Ecto neural progenitor cell (in vitro differentiated cells): ENCODE measurements at places on chromosomes 7 and 10.

GRCh38 chr10:18880530-18880929, 168.1 kb upstream of the MALRD1 start:
- no peak for DNase-seq

- no peak for DNase-seq
Observed at GRCh38 chr10:128461991-128462390, 335.8 kb upstream of the MKI67 start.

DNA sequence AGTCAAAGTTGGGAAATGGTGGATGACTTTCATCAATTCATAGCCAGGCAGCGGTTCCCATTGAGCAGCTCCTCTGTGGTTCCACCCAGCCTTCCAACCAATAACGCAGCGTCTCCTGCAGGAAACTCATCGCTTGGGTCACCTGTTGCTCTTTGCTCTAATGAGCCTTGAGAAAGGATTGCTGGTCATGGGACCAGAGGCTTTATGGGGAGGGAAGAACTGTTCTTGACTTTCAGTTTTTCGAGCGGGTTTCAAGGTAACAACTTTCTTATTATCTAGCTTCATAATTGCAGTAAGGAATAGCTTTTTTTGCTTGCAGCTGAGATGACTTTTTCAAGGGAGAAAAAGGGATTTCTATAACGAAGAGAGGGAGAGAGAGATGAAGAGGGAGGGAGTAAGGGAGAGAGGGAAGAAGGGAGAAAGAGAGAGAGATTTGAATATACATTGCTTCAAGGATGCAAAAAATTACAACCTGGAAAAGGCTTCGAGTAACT, 405 bp upstream of the ENTPD1 start:
- DNase-seq: no peak

DNA sequence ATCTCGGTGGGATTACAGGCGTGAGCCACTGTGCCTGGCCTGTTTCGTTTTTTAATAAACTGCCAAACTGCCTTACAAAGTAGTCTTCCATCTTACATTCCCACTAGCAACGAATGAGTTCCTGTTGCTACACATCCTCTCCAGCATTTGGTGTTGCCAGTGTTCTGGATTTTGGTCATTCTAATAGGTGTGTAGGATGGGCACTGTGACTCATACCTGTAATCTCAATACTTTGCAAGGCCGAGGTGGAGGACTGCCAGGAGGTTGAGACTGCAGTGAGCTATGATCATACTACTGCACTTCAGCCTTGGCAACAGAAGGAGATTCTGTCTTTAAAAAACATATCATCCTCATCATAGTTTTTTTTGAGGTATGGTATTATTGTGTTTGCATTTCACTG, 21.4 kb upstream of the RSBN1L start:
- no peak for DNase-seq

DNA sequence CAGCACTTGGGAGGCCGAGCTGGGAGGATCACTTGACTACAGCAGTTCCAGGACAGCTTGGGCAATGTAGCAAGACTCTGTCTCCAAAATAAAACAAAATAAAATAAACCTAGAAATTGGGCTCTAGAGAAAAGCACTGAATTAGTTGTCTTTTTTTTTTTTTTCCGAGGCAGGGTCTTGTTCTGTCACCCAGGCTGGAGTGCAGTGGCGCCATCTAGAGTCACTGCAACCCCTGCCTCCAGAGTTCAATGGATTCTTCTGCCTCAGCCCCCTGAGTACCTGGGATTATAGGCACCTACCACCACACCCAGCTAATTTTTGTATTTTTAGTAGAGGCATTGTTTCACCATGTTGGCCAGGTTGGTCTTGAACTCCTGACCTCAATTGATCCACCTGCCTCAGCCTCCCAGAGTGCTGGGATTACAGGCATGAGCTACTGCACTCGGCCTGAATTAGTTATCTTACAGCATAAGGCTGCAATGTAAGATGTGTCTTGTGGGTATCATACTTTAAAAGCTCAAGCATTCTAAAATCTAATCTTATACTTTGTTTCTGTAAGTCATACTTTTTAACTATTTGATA, 12.8 kb downstream of the MEIG1 start:
- DNase-seq: no peak

GRCh38 chr10:101050208-101051069, 11.3 kb upstream of the KAZALD1 start:
- DNase-seq: peak; percentile 92

DNA sequence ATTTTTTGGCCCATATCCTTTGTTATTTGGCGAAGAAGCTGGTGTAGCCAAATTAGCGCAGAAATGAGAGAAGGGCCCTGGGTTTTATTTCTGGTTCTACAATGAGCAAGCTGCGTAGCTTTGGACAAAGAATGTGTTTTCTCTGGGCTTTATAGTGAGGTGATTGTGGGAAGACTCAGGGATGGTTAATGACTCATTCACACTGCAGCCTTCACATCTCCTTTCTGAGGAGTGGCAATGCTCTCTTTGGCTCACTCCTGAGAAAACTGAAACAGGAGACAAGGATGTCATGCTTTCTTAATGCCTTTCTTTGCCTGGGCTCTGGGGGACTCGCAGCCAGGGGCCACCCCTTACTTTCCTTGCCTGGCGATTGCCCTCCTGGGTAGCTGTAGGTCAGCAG, 271.0 kb upstream of the PODXL start:
- DNase-seq: no peak

GRCh38 chr10:69936091-69936490, 116.6 kb upstream of the MACROH2A2 start:
- DNase-seq: no peak

GRCh38 chr10:103554488-103555324, 61.2 kb downstream of the NEURL1 start:
- DNase-seq: peak; percentile 81

DNA sequence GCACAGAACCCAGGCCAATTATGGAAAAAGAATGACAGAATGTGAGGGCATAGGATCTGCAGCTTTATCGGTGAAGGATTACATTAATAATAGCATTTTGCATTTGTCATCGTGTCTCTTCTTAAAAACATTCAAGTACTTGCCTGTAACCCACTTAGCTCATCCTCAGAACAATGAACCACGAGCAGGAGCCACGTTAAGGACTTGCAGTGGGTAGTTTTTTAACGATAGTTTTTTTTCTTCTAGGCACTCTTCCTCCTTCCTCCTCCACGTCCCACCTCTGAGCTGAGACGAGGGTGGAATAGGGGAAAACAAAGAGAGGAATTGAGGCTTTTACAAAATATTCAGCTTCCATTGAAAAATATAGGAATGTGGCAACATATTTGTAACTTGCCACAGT, 27.1 kb downstream of the CDHR3 start:
- DNase-seq: no peak

DNA sequence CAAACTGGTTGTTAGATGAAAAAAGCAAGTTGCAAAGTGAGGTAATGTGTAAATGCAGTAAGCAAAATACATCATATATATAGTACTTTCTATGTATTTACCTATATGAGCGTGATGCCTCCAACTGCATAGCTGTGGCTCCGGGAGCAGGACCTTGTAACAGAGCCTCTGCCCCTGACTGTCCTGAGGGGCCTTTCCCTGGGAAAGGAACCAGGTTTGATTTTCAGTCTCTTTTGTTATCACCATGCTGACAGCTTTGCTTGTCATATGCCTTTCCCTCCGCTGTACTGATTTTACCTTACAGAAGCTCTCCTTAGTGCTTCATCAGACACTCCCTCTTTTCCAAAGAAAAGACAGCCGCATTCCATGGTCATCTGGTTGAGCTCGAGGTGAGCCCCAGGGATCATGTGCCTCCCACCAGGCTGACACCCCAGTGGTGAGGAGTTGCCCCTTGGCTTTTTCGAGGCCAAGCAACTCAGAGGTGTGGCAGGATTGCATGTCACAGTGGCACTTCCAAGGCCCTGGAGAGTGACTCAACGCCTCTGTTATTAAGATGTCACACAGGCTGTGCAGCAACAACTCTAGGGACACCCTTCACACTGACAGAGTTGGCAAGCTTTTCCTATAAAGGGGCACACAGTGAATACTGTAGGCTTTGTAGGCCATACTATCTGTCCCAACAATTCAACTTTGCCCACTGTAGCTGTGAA, 78.9 kb downstream of the ALOX5 start:
- DNase-seq: no peak

GRCh38 chr10:110794808-110795207, 76.9 kb upstream of the PDCD4 start:
- no peak for DNase-seq

DNA sequence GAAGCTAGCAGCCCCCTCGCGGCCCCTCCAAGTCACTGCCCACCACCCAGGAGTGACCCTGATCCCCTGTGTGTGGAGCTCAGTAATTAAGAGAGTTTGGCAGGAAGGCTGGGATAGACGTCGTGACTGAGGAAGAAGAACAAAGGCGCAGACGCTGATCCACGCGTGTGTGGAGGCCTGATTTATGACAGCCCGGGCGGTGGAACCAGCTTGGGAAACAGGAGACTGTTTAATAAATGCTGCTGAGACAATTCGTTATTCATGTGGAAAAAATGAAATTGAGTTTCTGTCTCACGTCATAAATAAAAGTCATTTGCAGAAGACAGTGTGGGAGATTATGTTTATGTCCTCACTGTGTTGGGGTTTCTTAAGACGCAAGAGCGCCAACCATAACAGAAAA, 130.8 kb downstream of the ELFN1 start:
- DNase-seq: peak; percentile 18

DNA sequence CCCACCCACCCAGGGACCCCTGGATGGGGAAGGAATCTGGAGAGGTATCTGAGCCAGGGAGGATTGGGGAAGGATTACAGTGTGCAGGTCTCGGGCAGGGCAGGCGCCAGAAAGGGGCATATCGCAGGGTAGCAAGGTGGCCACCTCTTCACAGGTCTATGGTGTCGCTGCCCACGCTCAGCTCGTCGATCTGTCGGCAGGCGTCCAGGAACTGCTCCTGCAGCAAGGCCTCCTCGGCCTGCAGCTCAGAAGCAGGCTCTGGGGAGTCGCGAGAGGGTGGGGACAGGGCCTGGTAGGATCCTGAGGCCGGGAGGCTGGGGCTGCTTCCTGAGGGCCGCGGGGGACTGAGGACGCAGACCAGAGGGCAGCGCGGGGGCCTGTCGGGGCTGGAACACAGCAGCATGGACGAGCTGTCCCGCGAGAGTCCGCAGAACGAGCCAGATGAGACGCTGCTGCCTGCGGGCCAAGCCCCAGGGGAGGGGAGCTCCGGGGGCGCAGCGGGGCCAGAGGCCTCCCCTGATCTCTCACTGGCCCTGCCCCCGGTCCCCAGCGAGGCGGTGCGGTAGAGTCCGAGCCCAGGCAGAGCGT, 7.1 kb upstream of the RBM28 start:
- DNase-seq: no peak

DNA sequence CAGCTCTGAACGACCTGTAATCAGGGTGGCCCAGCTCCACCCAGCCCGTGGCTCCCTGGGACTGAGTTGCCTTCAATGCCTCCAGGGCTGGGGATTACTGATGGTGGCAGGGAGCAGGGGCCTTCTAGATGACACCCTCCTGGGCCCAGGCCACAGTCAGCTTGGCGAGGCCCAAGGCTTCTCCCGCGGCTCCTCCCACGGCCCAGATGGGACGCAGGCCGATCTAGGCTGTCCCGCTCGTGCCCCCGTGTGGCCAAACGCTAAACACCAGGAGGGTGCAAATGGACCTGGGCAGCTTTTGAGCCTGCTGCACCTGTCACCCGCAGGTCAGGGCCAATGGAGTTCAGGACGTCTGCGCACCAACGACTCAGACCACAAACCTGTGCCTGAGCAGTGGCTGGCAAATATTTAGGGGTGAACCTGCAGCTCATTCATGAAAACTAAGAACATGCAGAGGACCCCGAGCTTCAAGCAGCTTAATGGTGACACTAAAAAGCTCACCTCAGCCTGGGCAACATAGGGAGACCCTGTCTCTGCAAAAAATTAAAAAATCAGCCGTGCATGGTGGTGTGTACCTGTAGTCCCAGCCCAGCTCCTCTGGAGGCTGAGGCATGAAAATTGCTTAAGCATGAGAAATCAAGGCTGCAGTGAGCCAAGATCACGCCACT, 43.2 kb downstream of the ASB13 start:
- peak; percentile 89 for DNase-seq

- DNase-seq: no peak
Observed at GRCh38 chr7:116329686-116330503, 119.6 kb downstream of the TES start.

DNA sequence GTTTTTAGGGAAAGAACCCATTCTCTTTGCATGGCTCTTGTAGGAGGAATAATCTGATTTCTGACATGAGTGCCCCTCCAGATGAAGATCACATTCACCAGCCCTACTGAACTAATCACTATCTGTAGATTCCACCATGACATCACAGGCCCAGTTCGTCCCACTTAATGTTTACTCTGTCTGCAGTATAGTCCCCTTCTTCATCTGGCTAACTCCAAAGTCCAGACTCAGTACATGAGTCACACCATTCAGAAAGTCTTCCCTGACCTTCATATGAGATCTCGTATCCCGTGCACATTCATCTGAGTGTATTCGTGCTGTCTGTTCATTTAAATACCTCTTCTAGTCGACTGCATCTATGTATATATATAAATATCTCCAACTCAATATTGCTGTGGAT, 366.5 kb upstream of the AKR1E2 start:
- DNase-seq: no peak

DNA sequence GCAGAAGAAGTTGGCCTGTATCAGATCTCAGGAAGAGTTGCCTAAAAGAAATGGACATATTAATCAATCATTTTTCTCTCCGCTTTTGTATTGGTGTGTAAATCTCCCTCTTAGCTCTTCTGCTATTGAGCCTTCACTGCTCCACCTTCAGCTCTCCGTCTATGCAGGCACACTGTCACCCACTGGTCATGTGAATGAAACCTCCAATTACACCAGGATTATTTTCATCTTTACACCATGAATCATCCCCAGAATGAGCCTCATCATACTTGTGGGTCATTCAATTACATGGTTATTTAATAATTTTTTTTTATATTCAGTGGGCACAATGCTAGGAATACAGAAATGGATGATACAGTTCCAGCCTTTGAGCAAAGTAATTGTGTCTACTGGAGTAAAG, 92.6 kb downstream of the LRRC4 start:
- DNase-seq: no peak

DNA sequence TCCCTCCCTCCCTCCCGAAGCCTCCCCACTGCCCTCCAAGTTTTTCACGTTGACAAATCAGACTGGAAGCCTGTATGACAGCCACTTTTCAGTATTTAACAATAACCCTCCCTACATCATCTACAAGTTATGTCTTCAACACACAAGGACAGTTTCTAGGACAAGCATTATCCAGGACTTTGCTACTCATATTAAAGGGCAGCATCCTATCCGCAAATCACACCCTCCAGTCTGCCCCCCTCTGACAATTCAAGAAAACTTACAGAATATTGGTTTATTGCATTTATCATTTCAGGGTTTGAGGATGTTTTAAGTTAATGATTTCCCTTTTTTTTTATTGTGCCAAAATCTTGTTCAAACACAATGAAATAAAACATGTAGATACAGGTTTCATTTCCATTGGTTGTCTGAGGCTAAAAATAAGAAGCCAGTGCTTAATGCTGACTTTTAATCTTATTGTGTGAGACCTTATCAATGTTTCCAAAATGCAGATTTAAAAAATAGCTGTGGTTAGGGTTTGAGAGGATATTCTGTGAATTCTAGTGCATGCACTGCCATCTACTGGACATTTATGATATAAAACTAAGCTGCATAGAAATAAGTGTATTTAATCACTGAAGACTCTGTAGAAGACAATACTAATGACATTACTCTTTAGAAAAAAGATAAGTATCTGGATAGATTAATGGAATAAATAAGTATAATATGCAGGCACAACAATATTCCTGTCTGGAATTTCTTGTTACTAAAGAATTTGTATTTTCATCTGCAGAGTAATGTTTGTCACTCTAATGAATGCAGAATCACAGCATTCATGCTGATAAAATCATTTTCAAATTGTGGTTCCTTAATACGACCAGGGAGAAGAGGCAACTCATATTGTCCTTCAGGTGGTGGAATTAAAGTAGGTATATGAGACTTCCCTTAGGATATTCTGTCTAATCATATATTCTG, 64.1 kb downstream of the CAV1 start:
- DNase-seq: no peak

- no peak for DNase-seq
Observed at GRCh38 chr7:25662841-25663800, 434.8 kb upstream of the NPVF start.
